Vagina (tissue), 2 donors: ENCODE measurements at places on chromosomes 13 and 19. TPM values are rescaled to one million over a fixed set of nuclear protein-coding genes. Genes with fewer than 3 reads are reported as not detected.

NDUFA13 gene
- 47.9 TPM for total RNA-seq

MATK gene
- 1.2 TPM for total RNA-seq

MYBPC2 gene
- total RNA-seq: not detected

LGALS7B gene
- 760 TPM for total RNA-seq

ELOF1 gene
- total RNA-seq: 28.0 TPM

BRSK1 gene
- total RNA-seq: 10.1 TPM

RAB8A gene
- total RNA-seq: 30.4 TPM

BST2 gene
- total RNA-seq: 88.4 TPM

SBK2 gene
- not detected for total RNA-seq

KLK1 gene
- not detected for total RNA-seq

SIGLEC12 gene
- not detected for total RNA-seq

TNFSF9 gene
- total RNA-seq: 7.9 TPM

ZNF540 gene
- total RNA-seq: 6.4 TPM

NLRP9 gene
- not detected for total RNA-seq

SCN1B gene
- total RNA-seq: 8.6 TPM

SMIM44 gene
- not detected for total RNA-seq

ZNF471 gene
- total RNA-seq: 4.2 TPM

SIGLECL1 gene
- not detected for total RNA-seq

RUBCNL gene
- total RNA-seq: 1.7 TPM

ZNF814 gene
- 13.3 TPM for total RNA-seq

OLFM2 gene
- total RNA-seq: 13.8 TPM

SHISA7 gene
- total RNA-seq: 0.25 TPM

CYP2A6 gene
- total RNA-seq: 2.0 TPM

USP12 gene
- total RNA-seq: 20.9 TPM

SULT2B1 gene
- total RNA-seq: 43.0 TPM

SHANK1 gene
- total RNA-seq: 0.98 TPM

ZNF547 gene
- total RNA-seq: 3.2 TPM

OVOL3 gene
- total RNA-seq: not detected

F2RL3 gene
- total RNA-seq: 8.3 TPM

ZNF808 gene
- total RNA-seq: 14.7 TPM
